ENCODE measurements at places on chromosomes 2 and 18.

DNA sequence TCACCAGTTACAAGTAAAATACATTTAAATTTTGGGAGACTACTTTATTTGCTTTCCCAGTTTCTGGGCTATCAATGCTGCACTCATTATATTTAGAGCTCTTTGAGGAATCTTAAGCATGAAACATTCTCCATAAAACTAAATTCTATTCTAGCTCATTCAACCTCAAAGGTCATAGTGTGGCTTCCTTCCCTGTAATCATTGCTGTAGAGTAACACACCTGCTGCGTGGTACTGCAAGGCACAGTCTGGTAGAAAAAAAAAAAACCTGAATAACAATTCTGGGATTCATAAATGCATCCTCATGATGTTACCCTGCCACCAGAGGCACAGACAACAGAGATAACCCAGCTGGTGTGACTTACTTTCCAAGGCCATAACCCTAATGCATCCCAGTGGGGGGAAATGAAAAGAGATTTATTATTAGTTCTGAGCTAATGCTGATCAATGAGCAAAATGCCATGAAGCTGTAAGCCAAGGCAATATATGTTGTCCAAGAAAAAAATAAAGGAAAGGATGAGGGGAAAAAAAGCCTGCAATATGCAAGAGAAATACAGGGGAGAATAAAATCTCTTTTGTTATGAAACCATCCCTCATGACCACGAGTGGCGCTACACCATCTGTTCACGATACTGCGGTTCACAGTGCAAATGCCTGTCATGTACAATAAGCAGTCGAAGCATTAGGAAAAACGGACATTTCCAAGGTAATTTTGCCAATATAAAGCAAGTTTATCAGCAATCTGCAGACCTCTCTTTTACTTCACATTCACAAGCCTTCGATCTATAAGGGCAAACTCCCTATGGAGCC lies 1481.6 kb upstream of the PIK3C3 start:
- DNase-seq, result no peak

GRCh38 chr2:9693646-9694045 lies 62.8 kb upstream of the YWHAQ start:
- no peak for DNase-seq

DNA sequence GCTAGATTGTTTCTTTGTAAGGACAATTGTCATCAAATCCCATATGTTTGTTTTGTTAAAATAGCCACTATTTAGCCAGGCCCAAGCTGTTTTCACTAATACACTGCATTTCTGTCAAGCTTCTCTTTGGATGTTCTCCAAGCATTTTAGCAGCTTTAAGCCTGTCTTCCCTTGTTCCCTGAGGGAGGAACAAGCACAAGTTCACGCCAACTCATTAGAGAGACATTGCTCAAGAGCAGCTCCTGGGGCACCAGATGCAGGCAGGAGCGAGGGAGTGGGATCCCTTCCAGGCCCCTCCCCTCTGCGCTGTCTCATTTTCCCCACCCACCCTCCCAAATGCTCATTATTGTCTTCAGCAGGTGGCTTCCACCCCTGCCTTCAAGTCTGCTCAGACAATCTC lies 32.6 kb upstream of the PPP3R1 start:
- DNase-seq, result peak; percentile 67

DNA sequence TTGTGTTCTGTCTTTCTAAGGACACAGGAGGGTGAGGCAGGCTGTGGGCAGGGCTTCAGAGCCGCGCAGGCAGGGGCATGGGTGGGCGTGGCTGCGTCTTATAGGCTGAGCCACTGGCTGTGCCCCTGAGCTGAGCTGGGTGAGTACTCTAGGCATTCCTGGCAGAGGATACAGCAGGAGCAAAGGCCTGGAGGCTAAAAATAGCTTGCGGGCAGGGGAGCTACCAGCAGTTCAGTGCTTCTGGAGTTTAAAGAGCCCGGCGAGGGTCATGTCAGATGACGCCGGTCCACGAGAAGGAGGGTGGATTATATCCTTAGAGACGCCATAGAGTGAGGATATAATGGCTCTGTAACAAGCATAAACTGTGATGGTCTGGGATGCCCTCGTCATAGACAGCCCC lies 31.5 kb upstream of the PDIA6 start:
- peak; percentile 88 for DNase-seq

- no peak for DNase-seq
Observed at GRCh38 chr2:215313255-215313613, 1.4 kb downstream of the ATIC start.

- peak; percentile 96 for DNase-seq
Observed at GRCh38 chr2:231387904-231388724, 7.4 kb upstream of the B3GNT7 start.

DNA sequence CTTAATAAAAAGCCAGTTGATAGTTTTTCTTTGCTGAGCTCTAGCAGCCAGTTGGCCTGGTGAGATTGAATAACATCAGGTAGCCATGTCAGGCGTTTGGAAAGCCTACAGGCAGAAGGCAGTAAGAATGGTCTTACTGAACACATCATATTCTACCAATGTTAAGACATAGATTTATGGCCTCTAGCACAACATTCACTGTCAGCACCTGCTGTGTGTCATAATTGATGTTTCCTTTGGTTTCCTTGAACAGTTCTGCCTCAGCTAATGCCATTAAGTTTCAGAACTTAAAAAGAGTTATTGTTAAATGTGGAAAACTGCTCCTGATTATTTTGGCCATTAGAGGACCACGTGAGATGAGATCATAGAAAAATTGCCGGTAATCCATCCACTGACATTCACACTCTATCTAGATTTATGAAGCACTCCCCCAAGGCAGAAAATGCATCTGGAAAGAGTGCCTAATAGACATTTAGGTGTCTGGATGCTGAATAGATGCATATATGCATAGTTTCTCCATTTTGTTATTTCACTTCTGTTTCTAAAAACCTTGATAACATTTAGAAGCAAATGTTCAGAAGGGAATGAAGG lies 434.7 kb downstream of the PTPRM start:
- no peak for DNase-seq

GRCh38 chr2:65716698-65717097 lies 284.3 kb upstream of the SPRED2 start:
- no peak for DNase-seq

- DNase-seq, result no peak
Observed at GRCh38 chr2:220646424-220646823, 925.7 kb downstream of the EPHA4 start.

DNA sequence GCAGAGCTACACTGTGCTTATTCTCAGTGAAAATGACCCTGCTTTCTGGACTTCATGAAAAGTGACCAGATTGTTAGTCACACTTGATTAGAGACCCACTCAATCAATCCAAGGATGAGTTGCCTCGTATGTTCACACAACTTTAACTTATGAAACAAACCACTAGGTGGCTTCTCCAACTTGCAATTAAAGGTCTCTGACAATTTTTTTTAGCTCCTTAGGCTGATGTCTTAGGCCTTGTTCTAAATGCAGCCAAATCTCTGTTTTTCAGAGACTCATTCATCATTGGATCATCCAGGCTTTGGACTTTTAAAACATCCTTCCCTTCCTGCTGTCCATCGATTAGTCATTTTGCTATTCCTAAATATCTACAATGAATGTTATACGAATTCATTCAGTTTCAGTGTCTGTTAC lies 63.4 kb downstream of the MREG start:
- peak; percentile 58 for DNase-seq

DNA sequence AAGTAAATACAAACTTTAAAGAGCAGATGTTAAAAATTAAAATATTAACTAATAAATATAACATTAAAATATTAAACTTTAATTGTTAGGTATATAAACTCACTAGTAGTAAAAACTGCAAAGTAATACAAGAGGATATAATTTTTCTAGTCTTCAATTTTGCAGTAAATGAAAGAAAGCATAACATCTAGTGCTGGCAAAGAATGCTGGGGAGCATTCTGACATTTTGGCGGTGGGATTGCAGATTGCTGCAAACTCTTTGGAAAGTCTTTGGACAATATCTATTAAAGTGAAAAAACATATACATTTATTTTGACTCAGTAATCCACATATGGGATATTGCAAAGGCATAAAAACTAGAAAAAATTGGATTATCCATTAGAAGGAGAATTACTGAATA lies 175.0 kb downstream of the GCA start:
- DNase-seq, result no peak

GRCh38 chr2:150425121-150425955 lies 62.1 kb downstream of the RND3 start:
- no peak for DNase-seq
